ENCODE measurements at places on chromosomes 1 and 21.

DNA sequence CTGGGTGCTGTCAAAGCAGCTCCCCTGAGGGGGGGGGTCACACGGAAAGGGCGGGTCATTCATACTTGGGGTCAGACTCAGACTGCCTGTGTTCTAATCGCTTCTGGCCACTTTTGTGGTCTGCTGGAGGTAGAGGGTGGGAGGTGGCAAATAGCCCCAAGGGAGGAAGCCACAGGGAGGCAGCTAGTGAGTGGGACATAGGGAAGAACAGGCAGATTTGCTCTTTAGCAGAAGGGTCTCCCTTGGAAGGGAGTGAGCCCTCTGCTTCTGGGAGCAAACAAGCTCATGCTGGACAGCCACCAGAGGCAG lies 24.5 kb downstream of the ACOT11 start:
- no peak overlapping the region for H3K4me3 ChIP-seq
- H3K36me3 ChIP-seq, result no peaks in the 10 kb centered on the region
- no peak overlapping the region for H3K27ac ChIP-seq
- peaks cover 2% of the 10 kb centered on the region for H3K4me1 ChIP-seq
- no peak for DNase-seq
- no peaks in the 10 kb centered on the region for H3K27me3 ChIP-seq

GRCh38 chr1:56586502-56586901 lies 7.1 kb upstream of the PLPP3 start:
- no peak overlapping the region for H3K4me3 ChIP-seq
- H3K27ac ChIP-seq, result no peak overlapping the region
- no peaks in the 10 kb centered on the region for H3K36me3 ChIP-seq
- H3K4me1 ChIP-seq, result no peaks in the 10 kb centered on the region

- H3K27ac ChIP-seq, result peak overlapping the region; percentile 52
- peaks cover 19% of the 10 kb centered on the region for H3K36me3 ChIP-seq
- H3K4me3 ChIP-seq, result no peak overlapping the region
- H3K27me3 ChIP-seq, result no peaks in the 10 kb centered on the region
- no peak for DNase-seq
- peaks cover 35% of the 10 kb centered on the region for H3K4me1 ChIP-seq
Observed at GRCh38 chr1:167430134-167430848, 88.0 kb downstream of the CD247 start.

DNA sequence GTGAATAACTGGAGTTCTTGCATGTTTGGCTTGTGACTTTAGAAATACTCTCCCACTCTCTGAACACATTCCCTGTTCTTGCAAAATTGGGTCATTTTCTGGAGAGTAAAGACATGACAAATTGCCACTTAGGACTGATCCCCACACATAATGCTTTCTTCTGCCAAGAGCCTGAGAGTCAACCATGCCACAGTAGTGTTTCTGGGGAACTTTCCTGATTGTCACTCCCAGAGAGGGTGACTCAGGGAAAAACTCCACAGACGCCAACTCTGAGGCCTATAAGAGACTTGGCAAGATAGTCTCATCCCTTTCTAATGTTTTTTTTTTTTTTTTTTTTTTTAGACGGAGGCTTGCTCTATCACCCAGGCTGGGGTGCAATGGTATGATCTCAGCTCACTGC lies 157.8 kb downstream of the ATG4C start:
- DNase-seq, result no peak
- no peaks in the 10 kb centered on the region for H3K4me1 ChIP-seq
- H3K27me3 ChIP-seq, result peaks cover 8% of the 10 kb centered on the region
- no peaks in the 10 kb centered on the region for H3K36me3 ChIP-seq

DNA sequence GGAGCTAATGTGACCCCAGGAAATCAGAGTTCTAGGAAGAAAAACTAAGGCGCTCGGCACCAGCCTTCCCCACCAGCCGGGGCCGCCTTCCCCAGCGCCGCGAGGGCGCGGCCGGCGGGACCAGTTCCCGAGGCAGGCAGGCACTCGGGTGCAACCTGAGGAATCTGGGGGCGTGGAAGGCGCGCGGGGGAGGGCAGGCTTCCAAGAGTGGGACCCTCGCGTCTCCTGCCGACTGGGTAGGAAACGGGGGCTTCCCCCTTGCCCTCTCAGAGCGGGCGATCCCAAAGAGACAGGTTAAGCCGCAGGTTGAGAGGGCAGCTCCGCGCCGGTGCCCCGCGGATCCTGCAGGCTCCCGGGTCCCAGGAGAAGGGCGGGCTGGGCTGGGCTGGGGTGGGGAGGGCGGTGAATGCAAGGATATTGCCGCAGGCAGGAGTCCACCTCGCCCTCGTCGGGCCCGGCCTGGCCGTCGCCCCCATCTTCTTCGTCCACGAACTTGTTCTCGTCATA lies 431 bp downstream of the ARPC5 start:
- peak overlapping the region; percentile 99 for H3K4me3 ChIP-seq
- H3K27ac ChIP-seq, result peak overlapping the region; percentile 99

- H3K4me3 ChIP-seq, result peak overlapping the region; percentile 96
- H3K27ac ChIP-seq, result peak overlapping the region; percentile 99
- H3K4me1 ChIP-seq, result peaks cover 38% of the 10 kb centered on the region
- no peak for DNase-seq
- H3K27me3 ChIP-seq, result no peaks in the 10 kb centered on the region
Observed at GRCh38 chr1:155192346-155193274, 15.1 kb downstream of the THBS3 start.

DNA sequence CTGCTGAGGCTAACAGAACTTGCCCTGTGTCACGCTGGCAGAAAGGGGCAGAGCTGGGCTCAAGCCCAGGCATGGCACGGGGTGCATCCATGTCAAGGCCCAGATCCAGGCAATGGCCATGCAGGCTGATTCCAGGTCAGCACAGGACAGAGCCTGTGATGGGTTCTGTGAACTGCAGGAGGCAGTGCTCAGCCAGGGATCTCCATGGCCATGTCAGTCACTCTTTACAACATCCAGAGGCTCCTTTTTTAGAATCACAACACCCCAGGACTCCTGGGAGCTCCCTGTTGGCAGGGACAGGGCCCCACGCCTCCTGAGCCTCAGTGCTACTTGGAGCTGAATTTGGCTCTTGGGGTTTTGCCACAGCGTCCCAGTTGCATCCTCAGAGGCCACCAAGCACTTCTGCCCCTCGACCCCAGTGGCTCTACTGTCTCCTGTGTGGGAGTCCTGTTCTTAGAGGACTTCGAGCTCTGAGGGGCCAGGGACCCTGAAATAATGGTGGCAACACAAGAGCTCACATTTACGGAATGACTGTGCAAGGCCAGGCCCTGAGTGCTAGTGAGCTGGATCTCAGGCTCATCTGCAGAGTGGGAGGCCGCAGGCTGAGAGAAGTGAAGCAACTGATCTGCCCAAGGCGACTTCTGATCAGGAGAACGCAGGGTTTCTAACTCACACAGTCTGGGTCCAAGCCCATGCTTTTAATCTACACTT lies 211.5 kb downstream of the TRABD2B start:
- no peaks in the 10 kb centered on the region for H3K36me3 ChIP-seq
- no peaks in the 10 kb centered on the region for H3K27me3 ChIP-seq
- H3K4me3 ChIP-seq, result no peak overlapping the region
- H3K4me1 ChIP-seq, result no peaks in the 10 kb centered on the region

GRCh38 chr1:47584249-47584648 lies 146.4 kb downstream of the FOXD2 start:
- peaks cover 8% of the 10 kb centered on the region for H3K27me3 ChIP-seq
- no peaks in the 10 kb centered on the region for H3K36me3 ChIP-seq
- H3K27ac ChIP-seq, result no peak overlapping the region
- peaks cover 3% of the 10 kb centered on the region for H3K4me1 ChIP-seq
- no peak for DNase-seq
- no peak overlapping the region for H3K4me3 ChIP-seq

DNA sequence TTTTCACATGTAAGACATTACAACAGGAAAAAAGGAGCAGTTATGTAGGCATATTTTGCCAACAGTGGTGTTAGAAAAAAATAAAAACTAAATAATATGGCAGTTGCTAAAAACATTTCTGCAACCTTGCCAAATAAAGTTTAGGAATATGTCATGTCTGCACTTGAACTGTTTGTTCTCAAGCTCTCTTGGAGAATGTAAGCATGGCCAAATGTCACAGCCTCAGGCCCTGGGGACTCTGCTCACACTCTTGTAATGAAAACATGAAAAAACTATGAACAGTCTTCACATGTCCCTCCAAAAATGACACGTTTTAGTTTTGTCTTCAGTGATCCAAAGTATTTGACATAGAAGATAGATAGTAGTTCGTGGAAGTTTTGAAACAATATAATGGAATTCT lies 753.3 kb downstream of the LTN1 start:
- H3K27me3 ChIP-seq, result no peaks in the 10 kb centered on the region
- no peak overlapping the region for H3K27ac ChIP-seq
- no peaks in the 10 kb centered on the region for H3K4me1 ChIP-seq
- no peak overlapping the region for H3K4me3 ChIP-seq
- no peaks in the 10 kb centered on the region for H3K36me3 ChIP-seq

DNA sequence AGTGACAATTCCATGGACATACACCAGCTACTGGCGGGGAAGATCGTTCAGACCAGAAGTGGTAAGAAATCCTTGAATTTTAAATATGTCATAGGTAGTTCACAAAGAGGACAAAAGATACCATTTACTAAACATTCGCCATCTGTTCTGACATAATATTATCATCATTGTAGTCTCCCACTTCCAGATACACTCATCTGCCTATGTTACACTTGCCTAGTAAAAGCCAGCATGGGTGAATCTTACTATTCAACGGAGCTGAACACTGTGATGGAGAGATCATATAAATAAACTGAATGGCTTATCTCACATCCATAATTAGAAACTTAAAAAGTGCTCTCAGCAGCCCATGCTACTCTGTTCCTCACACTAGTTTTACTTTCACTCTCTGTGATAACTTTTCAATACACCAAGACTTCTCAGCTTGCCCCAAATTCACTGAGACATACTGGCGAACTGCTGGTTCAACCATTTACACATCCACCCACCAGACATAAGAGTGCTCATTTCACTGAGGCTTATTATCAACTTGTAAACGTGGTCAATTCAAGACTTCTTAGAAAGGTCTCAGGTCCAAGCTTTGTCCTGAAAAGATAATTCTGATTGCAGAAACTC lies 463 bp upstream of the PRRC2C start:
- H3K36me3 ChIP-seq, result peaks cover 27% of the 10 kb centered on the region
- H3K4me1 ChIP-seq, result peaks cover 41% of the 10 kb centered on the region
- H3K4me3 ChIP-seq, result peak overlapping the region; percentile 96
- H3K27me3 ChIP-seq, result no peaks in the 10 kb centered on the region
- peak overlapping the region; percentile 98 for H3K27ac ChIP-seq

DNA sequence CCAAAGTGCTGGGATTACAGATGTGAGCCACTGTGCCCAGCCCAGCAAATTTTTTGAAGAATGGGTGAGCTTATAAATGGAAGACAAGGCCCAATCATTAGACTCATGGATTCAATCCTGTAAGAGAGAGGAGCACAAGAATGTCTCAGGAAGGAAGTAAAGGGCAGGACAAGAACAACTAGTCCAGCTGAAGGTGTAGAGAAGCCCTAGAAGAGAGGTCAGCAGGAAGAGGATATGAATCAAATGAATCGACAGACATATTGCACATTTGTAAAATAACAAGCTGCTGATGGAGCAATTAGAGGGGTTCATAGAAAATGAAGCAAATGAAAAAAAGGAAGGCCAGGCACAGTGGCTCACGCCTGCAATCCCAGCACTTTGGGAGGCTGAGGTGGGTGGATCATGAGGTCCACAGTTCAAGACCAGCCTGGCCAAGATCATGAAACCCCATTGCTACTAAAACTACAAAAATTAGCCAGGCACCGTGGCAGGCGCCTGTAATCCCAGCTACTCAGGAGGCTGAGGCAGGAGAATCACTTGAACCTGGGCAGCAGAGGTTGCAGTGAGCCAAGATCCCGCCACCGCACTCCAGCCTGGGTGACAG lies 74.9 kb downstream of the MIS18A start:
- H3K27me3 ChIP-seq, result no peaks in the 10 kb centered on the region
- H3K4me1 ChIP-seq, result no peaks in the 10 kb centered on the region
- H3K4me3 ChIP-seq, result no peak overlapping the region

DNA sequence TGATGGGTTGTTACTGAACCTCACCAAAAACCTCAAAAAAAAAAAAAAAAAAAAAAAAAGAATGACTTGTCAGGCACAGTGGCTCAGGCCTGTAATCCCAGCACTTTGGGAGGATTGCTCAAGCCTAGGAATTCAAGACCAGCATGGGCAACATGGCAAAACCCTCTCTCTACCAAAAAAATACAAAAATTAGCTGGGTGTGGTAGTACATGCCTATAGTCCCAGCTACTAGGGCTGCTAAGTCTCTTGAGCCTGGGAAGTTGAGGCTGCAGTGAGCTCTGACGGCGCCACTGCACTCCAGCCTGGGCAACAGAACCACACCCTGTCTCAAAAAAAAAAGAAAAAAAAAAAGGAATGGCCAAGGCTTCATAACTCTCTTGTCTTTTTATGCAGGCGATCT lies 11.1 kb downstream of the CHAF1B start:
- peaks cover 54% of the 10 kb centered on the region for H3K36me3 ChIP-seq
- DNase-seq, result no peak
- no peak overlapping the region for H3K27ac ChIP-seq
- H3K4me3 ChIP-seq, result no peak overlapping the region

GRCh38 chr1:155207806-155208540 lies at the start of gene THBS3:
Gene THBS3, minus strand, starts transcription at chr1:155207897. Its CDS starts 21 bp downstream, at chr1:155207876.
- DNase-seq, result no peak
- H3K4me1 ChIP-seq, result peaks cover 29% of the 10 kb centered on the region
- no peaks in the 10 kb centered on the region for H3K27me3 ChIP-seq
- peaks cover 11% of the 10 kb centered on the region for H3K36me3 ChIP-seq

DNA sequence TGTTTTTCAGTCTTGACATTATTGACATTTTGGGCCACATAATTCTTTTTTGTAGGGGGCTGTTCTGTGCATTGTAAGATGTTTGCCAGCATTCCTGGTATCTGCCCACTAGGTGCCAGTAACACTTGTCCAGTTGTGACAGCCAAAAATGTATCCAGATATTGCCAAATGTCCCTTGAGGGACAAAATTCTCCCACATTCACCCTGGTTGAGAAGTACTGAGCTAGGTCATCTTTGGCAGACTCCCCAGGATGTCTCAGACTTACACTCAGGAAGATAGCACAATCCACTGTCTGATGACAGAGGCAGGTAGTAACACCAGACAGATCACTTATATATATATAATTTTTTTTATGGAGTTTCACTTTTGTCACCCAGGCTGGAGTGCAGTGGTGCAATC lies 5.9 kb downstream of the CD48 start:
- no peak for DNase-seq
- no peak overlapping the region for H3K27ac ChIP-seq
- H3K36me3 ChIP-seq, result peaks cover 48% of the 10 kb centered on the region
- H3K27me3 ChIP-seq, result no peaks in the 10 kb centered on the region
- no peak overlapping the region for H3K4me3 ChIP-seq

- H3K27ac ChIP-seq, result no peak overlapping the region
- DNase-seq, result no peak
- peaks cover 2% of the 10 kb centered on the region for H3K4me1 ChIP-seq
- H3K4me3 ChIP-seq, result no peak overlapping the region
Observed at GRCh38 chr1:3067301-3067670, 1.7 kb upstream of the PRDM16 start.
